ENCODE measurements at places on chromosomes 7 and 10. TPM values are rescaled to one million over a fixed set of nuclear protein-coding genes. Genes with fewer than 3 reads are reported as not detected.
A peak's percentile ranks its signal among the peaks of the same experiment; 100 is the strongest.

- DNase-seq: no peak
Observed at GRCh38 chr10:9069136-9069535, 1014.6 kb downstream of the GATA3 start.

- DNase-seq: no peak
Observed at GRCh38 chr7:36084485-36085091, 68.5 kb upstream of the EEPD1 start.

- DNase-seq: no peak
Observed at GRCh38 chr10:99612167-99612831, 7.9 kb downstream of the SLC25A28 start.

- peak; percentile 70 for DNase-seq
Observed at GRCh38 chr10:79246209-79246581, 101.1 kb upstream of the PPIF start.

Gene SYT15
- 1.6 TPM for total RNA-seq

Gene NYAP1
- total RNA-seq: 0.48 TPM

Gene TMEM236
- total RNA-seq: 2.9 TPM
